Head of caudate nucleus (tissue), 42 donors: ENCODE measurements at places on chromosomes 11 and 22.

- DNase-seq: no peak
Observed at GRCh38 chr11:14578541-14578956, 58.4 kb upstream of the PSMA1 start.

- DNase-seq: no peak
Observed at GRCh38 chr11:109023036-109023435, 358.2 kb downstream of the DDX10 start.

DNA sequence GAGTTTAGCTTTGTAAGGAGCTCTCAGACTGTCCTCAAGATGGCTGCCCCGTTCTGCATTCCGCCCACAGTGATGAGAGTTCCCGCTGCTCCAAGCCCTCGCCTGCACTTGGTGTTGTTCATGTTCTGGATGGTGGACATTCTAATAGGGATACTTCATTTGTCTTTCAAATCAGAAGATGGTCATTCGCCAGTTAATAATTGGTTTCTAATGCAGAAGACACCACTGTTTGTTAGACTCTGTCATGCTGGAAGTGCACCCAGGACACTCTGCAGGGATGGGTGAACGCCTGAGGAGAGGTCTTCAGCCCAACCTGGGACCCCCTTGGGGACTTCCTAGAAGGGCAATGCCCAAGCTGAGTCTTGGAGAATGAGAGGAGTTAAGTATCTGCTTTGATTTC is 836.4 kb downstream of the TBC1D22A start:
- no peak for DNase-seq

DNA sequence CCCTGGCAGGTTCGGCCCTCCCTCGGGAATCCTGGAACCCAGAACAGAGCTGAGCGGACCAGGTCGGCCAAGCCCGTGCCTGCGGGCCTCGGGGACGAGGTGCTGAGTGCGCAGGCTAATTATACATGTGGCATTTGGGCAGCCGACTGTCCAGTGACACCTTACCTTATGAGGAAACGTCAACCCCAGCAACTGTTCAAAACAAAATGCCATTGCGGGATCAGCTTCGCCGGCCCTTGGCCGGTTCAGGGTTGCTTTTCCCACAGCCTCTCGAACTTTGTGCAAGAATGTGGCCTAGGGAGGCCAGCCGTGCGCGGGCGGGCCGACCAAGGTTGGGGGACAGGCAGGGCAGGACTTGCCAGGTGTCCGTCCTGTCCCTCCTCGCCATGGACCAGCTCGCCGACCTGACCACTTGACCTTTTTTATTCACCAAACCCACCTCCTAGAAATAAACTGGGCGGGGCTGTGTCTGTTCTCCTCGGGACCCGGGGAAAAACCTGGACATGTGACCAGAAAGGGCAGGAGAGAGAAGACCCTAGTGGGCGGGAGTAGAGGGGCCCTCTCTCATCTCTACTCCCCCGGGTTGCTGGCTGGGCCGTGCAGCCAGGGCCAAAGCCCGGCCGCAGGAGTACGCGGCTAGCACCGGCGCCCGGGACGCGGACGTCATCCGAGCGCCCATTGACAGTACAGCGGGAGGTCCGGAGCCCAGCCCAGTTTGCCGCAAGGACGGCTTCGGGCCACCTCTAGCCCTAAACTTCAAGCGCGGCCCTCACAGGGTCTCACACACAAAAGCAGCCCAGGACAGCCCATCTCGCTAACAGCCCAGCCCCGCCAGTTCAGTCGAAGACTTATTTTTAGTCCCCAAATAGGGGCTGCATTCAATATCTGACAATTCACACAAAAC is 134.3 kb upstream of the C11orf58 start:
- DNase-seq: peak; percentile 10

DNA sequence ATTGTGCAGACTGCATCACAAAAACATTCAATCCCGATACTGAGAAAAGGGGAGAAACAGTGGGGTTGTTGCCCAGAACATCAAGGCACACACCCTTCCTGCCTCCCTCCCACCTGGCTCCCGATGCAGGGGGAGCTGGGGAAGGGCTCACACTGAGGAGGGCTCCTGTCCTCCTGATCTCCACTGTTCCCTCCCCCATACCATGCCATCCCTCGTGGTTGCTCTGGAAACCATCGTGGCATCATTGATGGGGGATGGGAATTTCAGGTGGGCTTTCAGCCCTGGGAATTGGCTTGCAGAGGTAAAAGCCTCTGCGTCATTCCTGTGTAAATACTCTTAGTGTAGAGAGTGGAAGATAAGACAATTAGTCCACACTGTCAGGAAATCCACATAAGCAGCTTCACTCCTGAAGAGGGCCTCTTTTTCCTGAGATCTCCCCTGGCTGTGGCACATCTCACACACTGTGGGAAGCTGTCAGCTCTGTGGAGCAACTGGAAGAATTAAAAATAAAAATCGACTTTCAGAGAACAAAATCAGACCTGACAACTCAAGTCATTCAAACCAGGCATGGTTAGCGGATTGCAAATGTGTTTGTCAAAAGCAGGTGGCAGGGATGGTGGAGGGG is 176.0 kb downstream of the CHST1 start:
- DNase-seq: no peak

DNA sequence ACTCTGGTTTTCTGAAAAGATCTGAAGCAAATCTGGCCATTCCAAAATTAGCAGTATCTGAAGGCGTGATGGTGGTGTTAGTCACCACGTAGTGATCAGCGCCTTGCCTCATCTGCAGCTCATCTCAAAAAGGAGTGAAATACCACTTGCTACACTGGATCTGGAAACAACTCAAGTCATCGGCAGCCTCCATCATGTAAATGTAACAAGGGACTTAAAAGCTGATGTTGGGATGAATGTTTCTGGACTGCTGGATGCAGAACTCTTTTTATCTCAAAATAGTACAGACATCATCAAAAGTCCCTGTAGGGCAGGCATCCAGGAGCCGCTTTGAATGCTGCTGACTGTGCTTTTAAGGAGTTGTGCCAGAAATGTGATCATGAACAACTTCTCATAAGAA is 14.1 kb upstream of the APLP2 start:
- no peak for DNase-seq

- no peak for DNase-seq
Observed at GRCh38 chr11:133742353-133742752, 103.0 kb downstream of the SPATA19 start.

DNA sequence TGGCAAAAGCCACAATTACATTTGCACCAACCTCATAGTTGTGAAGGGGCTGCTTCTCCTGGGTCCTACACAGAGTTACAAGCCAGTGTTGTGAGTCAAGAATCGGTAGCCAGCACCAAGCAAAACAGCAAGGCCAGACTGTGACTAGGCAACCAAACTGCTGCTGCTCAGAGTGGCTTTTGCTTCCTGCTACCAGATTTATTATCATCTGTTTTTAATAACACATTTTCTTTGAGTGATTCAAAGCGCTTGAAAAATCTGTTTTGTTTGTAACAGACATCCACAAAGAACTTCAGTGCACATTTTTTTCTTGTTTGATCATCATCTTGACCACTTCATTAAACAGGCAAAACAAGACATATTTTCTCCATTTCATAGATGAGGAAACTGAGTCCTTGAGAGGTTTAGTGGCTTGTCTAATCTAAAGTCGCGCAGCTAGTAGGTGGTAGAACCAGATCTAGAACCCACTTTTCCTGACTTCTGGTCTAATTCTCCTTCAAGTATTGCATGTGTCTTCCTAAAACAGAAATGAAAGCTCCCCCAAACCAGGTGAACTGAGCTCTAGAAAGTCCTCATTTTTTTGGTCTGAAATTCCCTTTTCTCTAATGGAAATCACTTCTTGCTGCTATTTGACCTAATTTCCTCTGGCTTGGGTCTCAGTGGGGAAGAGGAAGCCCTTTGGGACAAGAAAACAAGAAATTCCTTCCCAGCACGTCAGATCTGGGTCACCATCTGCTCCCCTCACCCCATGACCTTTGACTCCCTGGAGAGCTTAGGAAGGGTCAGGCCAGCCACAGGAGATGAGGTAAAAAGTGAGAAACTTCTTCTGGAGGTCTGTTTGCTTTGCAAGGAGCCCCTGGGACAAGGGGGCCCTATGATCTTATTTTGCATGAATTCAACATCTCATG is 39.9 kb downstream of the CWC15 start:
- no peak for DNase-seq

DNA sequence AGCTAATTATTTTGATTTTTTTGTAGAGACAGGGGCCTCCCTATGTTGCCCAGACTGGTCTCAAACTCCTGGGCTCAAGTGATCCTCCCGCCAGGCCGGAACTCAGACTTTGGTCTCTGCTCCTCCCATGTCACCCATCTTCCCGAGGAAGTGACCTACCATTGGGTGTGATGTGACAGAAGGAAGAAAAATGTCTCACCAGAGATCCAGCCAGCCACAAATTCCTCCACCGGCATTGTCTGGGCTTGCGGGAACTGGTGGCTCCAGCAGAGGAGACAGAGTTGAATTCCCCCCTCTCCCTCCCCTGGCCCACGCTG is 772 bp downstream of the SLC25A45 start:
- no peak for DNase-seq

GRCh38 chr11:100575860-100576717 is 111.0 kb upstream of the ARHGAP42 start:
- peak; percentile 30 for DNase-seq
